ENCODE measurements at places on chromosomes 1 and 21. TPM values are rescaled to one million over a fixed set of nuclear protein-coding genes. Genes with fewer than 3 reads are reported as not detected.

The WDR77 gene
- polyA plus RNA-seq, result 41.4 TPM

The SMPDL3B gene
- 12.4 TPM for polyA plus RNA-seq

The GUCA2A gene
- not detected for polyA plus RNA-seq

The NR5A2 gene
- polyA plus RNA-seq, result 2.9 TPM

The RGS18 gene
- 3.0 TPM for polyA plus RNA-seq

DNA sequence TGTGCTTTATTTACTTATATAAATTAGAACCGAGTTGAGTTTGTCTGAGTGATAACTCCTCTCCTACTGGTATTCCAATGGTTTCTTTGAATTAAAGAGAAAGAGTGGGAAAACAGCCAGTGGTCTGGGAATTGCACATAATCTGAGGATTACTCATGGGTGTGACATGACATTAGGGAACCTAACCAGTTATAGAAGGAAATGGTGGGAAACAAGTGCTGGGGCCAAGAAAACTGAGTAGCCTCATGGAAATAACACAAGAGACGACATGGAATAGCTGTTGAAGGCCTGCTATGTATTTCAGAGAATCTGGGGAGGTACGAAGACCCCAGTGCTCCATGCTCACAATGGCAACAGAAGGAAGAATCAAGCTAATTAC is 41.8 kb upstream of the LRRC52 start:
- DNase-seq, result no peak

- no peak for DNase-seq
Observed at GRCh38 chr1:205140113-205140512, 18.3 kb upstream of the RBBP5 start.

DNA sequence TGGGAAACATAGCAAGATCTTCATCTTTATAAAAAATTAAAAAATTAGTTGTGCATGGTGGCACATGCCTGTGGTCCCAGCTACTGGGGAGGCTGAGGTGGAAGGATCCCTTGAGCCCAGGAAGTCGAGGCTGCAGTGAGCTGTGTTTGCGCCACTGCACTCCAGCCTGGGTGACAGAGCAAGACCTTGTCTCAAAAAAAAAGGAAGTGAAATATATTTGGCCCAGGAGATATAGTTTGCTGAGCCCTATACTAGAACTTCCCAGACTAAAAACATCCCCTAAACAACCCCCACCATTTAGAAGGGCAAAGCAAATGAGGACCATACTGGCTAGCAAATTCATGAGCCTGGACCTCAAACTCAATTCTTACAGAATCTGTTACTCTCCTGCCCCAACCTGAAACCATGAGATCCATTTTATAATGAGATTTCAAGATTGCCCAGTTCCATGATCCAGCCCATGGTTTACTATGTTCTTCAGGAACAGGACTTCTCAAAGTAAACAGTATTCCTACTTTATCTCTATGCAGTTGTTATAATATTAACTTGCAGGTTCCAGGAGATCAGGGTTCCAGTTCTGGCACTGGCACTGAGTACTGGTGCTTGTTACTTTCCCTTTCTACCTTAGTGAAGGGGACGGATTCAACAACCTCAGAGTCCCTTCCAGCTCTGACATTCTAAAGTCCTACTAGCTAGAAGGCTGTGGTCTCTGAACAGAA is 48.9 kb upstream of the TADA1 start:
- no peak for DNase-seq

DNA sequence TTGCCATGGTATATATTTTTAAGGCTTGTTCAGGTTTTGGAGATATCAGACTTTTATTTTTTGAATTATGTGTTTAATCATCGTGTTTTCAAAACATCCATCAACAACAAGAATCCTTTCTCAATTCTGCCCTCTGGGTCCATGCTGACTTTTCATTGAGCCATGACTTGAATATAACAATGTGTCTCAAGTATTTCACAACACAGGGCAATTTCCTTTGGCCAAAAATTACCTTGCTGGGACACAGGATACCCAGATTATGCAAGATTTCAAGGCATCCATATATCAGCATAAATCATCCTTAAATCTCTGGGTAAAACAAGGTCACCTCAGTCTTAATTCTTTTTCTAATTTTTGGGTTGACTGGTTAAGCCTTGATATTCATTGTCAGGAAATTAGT is 411.2 kb upstream of the USP24 start:
- no peak for DNase-seq

GRCh38 chr1:209368864-209369598 is 214.5 kb upstream of the CAMK1G start:
- DNase-seq, result peak; percentile 29

DNA sequence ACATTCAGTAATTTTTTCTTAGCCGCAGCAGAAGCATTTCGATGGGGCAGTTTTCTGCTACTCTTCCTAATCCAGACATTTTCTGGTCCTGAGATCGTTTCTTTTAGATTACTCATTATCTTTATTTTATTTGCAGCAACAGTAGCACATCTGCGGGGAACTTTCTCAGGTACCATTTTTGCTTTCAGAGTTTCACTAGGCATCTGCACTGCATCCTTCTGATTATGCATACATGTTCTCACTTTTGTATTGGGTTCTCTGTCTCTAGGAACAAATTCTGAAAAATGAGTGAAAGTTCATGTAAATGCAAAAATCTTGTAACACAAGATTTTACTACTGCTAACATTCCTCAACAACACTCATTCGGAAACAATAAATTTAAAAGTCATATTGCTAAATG is 3.9 kb upstream of the PSMG1 start:
- no peak for DNase-seq

GRCh38 chr21:31252611-31253010 is 91.5 kb downstream of the TIAM1 start:
- DNase-seq, result no peak
